ENCODE measurements at places on chromosomes 3 and 15.

- DNase-seq = no peak
Observed at GRCh38 chr3:57646723-57647122, 46.2 kb downstream of the DENND6A start.

GRCh38 chr3:124026516-124026915, 34.6 kb upstream of the ROPN1 start:
- DNase-seq = no peak

DNA sequence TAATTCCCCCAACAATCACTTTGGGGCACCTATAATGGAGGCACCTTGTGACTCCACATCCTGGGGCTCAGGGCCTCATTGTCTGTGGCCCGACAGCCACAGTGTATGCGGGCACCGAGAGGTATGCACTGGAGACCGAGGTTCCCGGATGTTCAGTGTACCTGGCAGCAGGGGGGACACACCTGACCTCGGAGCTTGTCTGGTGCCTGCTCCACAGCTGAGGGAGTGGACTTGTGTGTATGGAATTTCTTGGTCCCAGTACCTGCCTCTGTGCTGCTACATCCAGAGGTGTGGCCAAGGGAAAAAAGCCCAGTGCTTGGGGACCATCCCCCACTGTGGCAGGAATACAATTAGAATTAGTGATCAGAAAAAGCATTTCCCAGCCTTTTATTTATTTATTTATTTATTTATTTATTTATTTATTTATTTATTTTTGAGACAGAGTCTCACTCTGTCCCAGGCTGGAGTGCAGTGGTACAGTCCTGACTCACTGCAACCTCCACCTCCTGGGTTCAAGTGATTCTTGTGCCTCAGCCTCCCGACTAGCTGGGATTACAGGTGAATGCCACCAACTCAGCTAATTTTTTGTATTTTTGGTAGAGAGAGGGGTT, 8.8 kb upstream of the AEN start:
- DNase-seq = no peak

DNA sequence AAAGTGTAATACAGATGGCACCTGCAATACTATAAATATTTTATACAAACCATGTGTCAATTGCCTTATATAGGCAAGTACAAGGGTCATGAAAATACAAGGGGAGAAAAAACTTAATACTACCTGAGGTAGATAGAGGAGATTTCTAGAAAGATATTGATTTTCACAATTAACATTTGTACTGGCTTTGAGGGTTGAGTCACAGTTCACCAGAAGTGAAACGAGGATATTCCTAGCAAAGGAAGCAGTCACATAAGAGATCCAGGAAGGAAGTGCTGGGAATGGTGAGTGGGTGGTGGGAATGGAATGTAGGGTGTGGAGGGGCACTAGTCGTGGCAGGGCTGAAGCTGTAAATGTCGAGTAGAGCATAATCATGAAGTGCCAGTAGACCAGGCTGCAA, 108.7 kb downstream of the P2RY1 start:
- no peak for DNase-seq

DNA sequence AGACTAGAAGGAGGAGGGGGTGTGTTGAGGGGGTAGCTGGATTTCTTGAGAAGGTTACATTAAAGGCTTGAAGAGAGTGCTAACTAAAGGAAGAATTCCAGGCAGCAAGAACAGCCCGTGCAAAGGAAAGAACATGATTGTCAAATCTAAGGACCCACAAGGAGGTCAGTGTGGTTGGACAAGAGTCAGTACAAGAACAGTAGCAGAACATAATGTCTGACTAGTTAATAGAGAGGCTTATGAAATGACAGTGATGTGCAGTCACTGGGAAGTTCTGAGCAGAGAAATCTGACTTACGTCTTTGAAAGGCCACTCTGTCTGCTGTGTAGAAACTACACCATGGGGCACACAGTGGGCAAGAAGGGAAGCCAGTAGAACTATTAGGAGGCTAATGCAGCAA, 19.8 kb upstream of the RBMS3 start:
- DNase-seq = no peak

DNA sequence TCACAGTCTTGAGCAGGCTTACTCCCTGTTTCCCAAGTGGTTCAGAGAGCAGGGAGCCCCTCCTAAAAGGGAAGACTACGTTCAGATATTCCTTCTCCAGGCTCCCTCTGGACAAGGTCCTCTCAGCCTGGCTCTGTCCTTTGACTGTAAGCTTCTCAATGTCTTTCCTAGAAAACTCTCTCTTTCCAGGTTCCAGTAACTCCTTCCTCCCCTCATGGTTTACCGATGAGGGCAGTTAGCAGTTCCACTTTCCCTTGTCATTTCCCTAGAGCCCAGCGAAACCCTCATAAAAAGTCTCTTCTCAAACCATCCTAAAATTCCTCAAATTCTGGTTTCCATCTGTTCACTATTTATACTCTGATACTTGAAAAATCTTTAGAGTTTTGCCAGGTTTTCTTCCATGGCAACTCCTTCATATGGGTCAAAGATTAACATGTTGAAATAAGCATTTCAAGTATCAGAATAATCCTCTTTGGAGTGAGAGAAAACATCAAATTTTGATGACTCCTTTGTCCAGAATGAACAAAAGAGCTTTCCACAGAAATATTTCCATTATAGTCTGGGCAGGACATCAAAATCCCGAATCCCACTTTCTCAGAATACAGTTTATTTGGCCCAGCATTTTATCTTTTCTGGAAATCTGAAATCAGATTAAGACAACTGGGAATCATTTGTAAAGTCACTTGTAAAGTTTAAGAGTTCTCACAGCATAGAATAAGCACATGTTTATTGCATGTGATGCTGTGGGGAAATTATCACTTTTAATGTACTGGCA, 599.4 kb downstream of the UNC13C start:
- DNase-seq = no peak

GRCh38 chr3:184645336-184645735, 66.5 kb downstream of the MAGEF1 start:
- no peak for DNase-seq

DNA sequence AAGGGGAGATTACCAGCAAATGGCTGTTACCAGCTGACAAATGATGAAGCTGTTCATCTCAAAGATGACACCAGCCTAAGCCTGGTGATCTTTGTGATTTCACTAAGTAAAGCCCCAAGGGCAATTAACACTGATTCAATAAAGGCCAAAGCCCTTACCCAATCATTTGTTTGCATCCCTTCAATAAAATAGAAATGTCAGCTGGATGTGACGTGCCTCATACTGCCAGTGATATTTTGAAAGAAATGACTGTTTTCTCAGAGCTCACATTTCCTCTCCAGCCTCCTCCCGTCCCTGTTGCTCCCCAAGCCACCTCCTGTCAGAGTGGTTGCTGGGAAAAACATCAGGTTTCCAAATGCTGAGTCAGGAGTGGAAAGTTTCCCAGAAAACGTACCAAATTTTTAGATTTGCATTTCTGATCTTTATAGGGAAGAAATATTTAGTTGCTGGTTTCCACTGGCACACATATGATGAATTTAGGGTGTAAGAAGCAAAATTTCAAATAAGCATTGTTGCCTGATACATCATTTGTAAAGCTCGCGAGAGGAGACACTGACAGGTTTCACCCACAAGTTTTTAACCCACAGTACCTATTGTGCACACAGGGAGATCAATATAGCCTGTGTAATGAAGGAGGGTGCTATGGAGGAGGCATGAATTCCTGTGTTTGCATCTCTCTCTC, 21.0 kb downstream of the C2CD4A start:
- peak; percentile 64 for DNase-seq
